ENCODE measurements at places on chromosomes 5 and 9. TPM values are rescaled to one million over a fixed set of nuclear protein-coding genes. Genes with fewer than 3 reads are reported as not detected.

SPINK6 gene
- not detected for total RNA-seq

SMAD5 gene
- total RNA-seq: 14.8 TPM

TAF11L5 gene
- not detected for total RNA-seq

SLC25A48 gene
- not detected for total RNA-seq

GPR151 gene
- not detected for total RNA-seq

SLC46A2 gene
- total RNA-seq: not detected

OTULINL gene
- total RNA-seq: 4.7 TPM

SRP19 gene
- total RNA-seq: 43.4 TPM

PRELID2 gene
- 0.31 TPM for total RNA-seq

FOXD4L6 gene
- not detected for total RNA-seq

LCN9 gene
- total RNA-seq: not detected

PCDHA6 gene
- total RNA-seq: not detected

TAF11L10 gene
- total RNA-seq: not detected

GRCh38 chr5:96017951-96018350, 56.3 kb upstream of the ELL2 start:
- no peaks in the 10 kb centered on the region for H3K4me1 ChIP-seq
- no peaks in the 10 kb centered on the region for H3K27me3 ChIP-seq
- H3K27ac ChIP-seq: no peak overlapping the region
- no peaks in the 10 kb centered on the region for H3K36me3 ChIP-seq
- H3K4me3 ChIP-seq: no peak overlapping the region
- DNase-seq: no peak

- H3K4me1 ChIP-seq: no peaks in the 10 kb centered on the region
- no peak overlapping the region for H3K4me3 ChIP-seq
- H3K27me3 ChIP-seq: no peaks in the 10 kb centered on the region
- H3K27ac ChIP-seq: no peak overlapping the region
These were observed 46.6 kb downstream of the SPATA31D1 start for GRCh38 chr9:82034956-82035731.

GRCh38 chr5:93289942-93290341, 291.1 kb downstream of the NR2F1-AS1 start:
- H3K4me1 ChIP-seq: no peaks in the 10 kb centered on the region
- no peaks in the 10 kb centered on the region for H3K27me3 ChIP-seq
- no peak overlapping the region for H3K27ac ChIP-seq
- no peaks in the 10 kb centered on the region for H3K36me3 ChIP-seq
- no peak for DNase-seq
- H3K4me3 ChIP-seq: no peak overlapping the region

DNA sequence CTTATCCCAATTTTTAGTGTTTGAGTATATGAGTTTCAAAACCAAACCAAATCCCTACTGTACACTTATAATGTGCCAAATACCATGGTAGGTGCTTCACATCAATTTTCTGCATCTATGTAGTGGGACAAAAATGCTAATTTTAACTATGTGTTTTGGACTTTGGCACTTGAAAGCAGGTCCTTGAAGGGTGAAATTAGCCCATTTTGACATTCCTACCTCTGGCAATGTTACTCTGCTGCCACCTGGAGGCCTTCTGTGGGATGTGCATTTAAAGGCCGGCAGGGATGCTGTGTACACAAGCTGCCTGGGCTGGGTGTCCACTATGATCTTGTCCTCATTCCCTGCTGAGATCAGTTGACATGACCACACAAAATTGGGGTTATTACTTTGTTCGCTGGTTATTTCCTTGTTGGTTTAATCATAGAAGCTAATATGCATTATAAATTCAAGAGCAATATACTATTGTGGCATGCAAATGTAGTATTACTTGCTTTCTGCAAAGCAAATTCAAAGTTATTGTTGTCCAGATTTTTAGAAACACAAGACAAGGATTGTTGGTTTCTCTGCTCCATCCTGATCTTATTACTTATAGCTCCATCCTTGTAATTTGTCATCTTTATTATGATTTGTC, 166.8 kb downstream of the ARHGEF28 start:
- H3K4me3 ChIP-seq: no peak overlapping the region
- H3K4me1 ChIP-seq: peaks cover 6% of the 10 kb centered on the region
- H3K27me3 ChIP-seq: no peaks in the 10 kb centered on the region
- H3K36me3 ChIP-seq: no peaks in the 10 kb centered on the region

- DNase-seq: no peak
- H3K27me3 ChIP-seq: no peaks in the 10 kb centered on the region
- no peaks in the 10 kb centered on the region for H3K4me1 ChIP-seq
- no peak overlapping the region for H3K27ac ChIP-seq
- H3K36me3 ChIP-seq: no peaks in the 10 kb centered on the region
These were observed 82.3 kb downstream of the NUDT12 start for GRCh38 chr5:103480246-103480645.

GRCh38 chr5:132979367-132979940, 16.0 kb upstream of the AFF4 start:
- DNase-seq: no peak
- H3K36me3 ChIP-seq: no peaks in the 10 kb centered on the region
- no peaks in the 10 kb centered on the region for H3K27me3 ChIP-seq
- H3K4me3 ChIP-seq: no peak overlapping the region
- no peak overlapping the region for H3K27ac ChIP-seq
- H3K4me1 ChIP-seq: no peaks in the 10 kb centered on the region

DNA sequence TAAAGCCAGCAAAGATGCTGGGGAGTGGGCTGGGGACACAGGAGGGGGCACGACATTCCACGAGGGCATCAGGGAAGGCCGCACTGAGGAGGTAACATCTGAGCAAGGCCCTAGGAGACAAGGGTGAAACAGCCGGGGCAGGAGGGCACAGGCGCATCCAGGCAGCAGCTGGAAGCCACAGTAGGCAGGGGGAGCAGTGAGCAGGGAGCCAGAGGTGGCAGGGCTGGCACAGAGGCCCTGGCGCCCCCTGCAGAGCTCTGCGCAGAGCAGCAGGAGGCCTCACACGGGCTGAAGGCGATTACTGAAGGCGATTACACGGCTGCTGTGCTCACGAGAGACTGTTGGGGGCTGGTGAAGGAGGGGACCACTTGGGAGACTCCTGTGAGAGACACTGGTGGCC, 15.4 kb downstream of the LMAN2 start:
- H3K27ac ChIP-seq: no peak overlapping the region
- H3K36me3 ChIP-seq: peaks cover 19% of the 10 kb centered on the region
- no peak overlapping the region for H3K4me3 ChIP-seq
- no peaks in the 10 kb centered on the region for H3K27me3 ChIP-seq
- no peaks in the 10 kb centered on the region for H3K4me1 ChIP-seq

GRCh38 chr5:170355601-170356098, 33.5 kb downstream of the KCNMB1 start:
- H3K27me3 ChIP-seq: peaks cover 18% of the 10 kb centered on the region
- no peak for DNase-seq
- no peak overlapping the region for H3K27ac ChIP-seq
- H3K4me3 ChIP-seq: no peak overlapping the region
- H3K4me1 ChIP-seq: peaks cover 6% of the 10 kb centered on the region

DNA sequence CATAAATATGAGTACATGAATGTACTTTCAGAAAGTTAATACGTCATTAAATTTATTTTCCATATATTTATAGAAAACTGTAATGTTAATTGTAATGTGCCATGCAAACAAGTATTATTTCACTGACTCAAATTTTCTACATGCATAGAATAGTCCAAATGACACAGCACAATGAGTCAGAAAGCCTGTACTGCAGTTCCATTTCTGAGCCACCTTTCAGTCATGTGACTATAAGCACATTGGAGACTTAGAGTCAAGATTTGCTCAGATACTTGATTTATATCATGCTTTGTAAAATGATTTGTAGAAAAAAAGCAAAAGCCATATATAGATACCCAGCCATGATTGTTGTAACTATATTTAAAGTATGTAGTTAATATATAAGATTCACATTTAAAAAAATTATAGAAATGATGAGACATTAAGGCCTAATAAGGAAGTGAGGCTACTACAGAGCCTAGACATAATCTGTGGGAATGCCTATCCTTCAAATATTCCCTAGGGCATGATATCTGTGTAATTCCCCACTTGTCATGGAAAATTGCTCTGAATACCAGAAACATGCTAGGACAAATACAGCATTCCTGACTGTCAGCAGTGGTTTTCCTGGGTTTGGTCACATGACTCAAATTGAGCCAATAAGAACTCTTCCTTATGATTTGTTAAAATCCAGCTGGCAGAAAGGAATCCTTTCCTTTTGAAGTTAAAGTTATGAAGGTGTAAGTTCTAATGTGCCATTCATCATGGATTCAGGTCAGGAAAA, 50.0 kb downstream of the PTPRD start:
- DNase-seq: no peak
- no peak overlapping the region for H3K27ac ChIP-seq
- H3K36me3 ChIP-seq: no peaks in the 10 kb centered on the region
- no peaks in the 10 kb centered on the region for H3K27me3 ChIP-seq
- no peak overlapping the region for H3K4me3 ChIP-seq
- no peaks in the 10 kb centered on the region for H3K4me1 ChIP-seq

DNA sequence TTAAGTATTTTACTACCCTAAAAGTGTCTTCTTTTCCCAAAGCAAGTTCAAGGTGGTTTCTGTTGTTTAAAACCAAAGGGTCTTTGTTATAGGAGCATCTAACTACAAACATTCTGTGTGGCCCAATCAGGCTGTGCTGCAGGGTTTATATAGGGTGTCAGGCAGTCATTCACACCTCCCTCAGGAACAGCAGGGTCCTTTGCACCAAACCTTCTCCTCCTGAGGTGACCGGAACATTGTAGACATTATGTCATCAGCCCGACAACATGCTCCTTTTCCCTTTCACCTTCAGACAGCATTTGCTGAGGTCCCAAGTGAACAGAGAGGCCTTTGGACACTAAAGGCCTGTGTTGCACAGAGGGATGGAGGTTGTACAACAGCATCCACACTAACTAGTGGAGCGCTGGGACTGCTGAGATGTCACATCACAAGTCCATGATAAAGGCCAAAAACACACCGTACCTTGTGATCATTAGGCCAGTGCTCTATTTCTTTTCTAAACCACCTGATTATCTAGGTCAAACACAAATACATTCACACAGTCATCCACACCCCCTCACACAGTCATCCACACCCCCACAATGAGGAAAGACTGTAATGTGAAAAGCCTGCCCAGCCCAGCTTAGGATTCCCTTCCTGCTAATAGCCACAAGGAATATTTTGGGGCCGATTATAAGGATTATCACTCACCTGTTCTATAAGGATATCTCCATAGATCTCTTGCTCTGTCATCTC, 123.8 kb upstream of the VLDLR start:
- DNase-seq: no peak
- no peaks in the 10 kb centered on the region for H3K27me3 ChIP-seq
- no peak overlapping the region for H3K27ac ChIP-seq
- no peaks in the 10 kb centered on the region for H3K4me1 ChIP-seq

- DNase-seq: peak; percentile 25
- no peak overlapping the region for H3K27ac ChIP-seq
- no peaks in the 10 kb centered on the region for H3K36me3 ChIP-seq
- H3K4me1 ChIP-seq: no peaks in the 10 kb centered on the region
These were observed 17.2 kb upstream of the RGS3 start for GRCh38 chr9:113446323-113446740.

DNA sequence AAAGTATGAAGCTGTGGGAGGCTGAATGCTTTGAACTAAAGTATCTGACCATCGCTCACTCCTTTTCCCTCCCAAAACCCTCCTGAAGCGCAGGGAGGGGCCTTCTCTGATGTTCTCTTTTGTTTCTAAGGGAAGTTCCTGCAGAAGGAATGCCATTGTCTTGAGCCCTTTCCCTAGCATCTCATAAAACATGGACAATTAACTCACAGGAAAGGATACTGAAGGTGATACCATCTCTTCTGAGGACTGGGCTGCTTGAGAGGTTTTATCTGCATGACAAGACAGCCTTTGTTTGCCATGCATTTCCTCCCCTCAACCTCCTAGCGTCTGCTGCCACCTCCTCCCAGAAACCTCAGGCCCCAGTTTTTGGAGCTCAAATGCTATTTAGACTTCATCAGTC, 4.3 kb upstream of the RMND5B start:
- no peaks in the 10 kb centered on the region for H3K27me3 ChIP-seq
- DNase-seq: no peak
- peaks cover 3% of the 10 kb centered on the region for H3K4me1 ChIP-seq
- H3K36me3 ChIP-seq: peaks cover 11% of the 10 kb centered on the region

DNA sequence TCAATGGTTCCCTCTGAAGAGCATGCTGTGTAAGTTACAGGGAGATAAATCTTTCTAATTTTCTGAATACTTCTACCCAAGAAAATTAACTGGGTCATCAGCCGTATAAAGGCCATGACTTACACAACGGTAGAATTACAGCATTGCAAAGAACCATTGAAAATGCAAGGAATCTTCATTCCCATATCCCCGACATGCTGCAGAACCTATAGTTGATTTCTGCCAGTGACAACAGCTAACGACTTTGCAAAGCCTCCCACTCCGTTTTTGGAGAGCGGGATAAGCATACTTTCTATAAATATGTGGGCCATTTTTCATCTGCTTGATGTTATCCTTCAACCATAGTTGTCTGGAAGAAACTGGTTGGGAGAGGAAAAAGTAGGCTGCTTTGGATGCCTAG, 56.2 kb downstream of the PCA3 start:
- no peaks in the 10 kb centered on the region for H3K27me3 ChIP-seq
- H3K4me3 ChIP-seq: no peak overlapping the region
- no peaks in the 10 kb centered on the region for H3K4me1 ChIP-seq
- DNase-seq: no peak
- H3K36me3 ChIP-seq: no peaks in the 10 kb centered on the region
- H3K27ac ChIP-seq: no peak overlapping the region

GRCh38 chr9:113588242-113588810, 124.8 kb downstream of the RGS3 start:
- peaks cover 22% of the 10 kb centered on the region for H3K4me1 ChIP-seq
- no peak overlapping the region for H3K4me3 ChIP-seq
- no peaks in the 10 kb centered on the region for H3K27me3 ChIP-seq
- DNase-seq: no peak
- H3K36me3 ChIP-seq: peaks cover 24% of the 10 kb centered on the region

- H3K4me3 ChIP-seq: no peak overlapping the region
- H3K27me3 ChIP-seq: no peaks in the 10 kb centered on the region
- no peak for DNase-seq
- H3K36me3 ChIP-seq: no peaks in the 10 kb centered on the region
- no peaks in the 10 kb centered on the region for H3K4me1 ChIP-seq
These were observed 201.5 kb downstream of the FRMD3 start for GRCh38 chr9:83336706-83337105.

- H3K4me3 ChIP-seq: no peak within 1 kb of the TSS
- no peak for DNase-seq
- peaks cover 21% of the 10 kb centered on the region for H3K4me1 ChIP-seq
- no peaks in the 10 kb centered on the region for H3K27me3 ChIP-seq
- no peak within 1 kb of the TSS for H3K27ac ChIP-seq
These were observed at the start of gene PCDHGC5 for GRCh38 chr5:141488591-141489561. Gene PCDHGC5 (plus strand): TSS chr5:141489081. CDS start chr5:141489241, 160 bp downstream.

- H3K27ac ChIP-seq: no peak overlapping the region
- no peak for DNase-seq
- H3K4me1 ChIP-seq: no peaks in the 10 kb centered on the region
- no peaks in the 10 kb centered on the region for H3K36me3 ChIP-seq
These were observed 357.9 kb upstream of the CCNH start for GRCh38 chr5:87770601-87771121.

DNA sequence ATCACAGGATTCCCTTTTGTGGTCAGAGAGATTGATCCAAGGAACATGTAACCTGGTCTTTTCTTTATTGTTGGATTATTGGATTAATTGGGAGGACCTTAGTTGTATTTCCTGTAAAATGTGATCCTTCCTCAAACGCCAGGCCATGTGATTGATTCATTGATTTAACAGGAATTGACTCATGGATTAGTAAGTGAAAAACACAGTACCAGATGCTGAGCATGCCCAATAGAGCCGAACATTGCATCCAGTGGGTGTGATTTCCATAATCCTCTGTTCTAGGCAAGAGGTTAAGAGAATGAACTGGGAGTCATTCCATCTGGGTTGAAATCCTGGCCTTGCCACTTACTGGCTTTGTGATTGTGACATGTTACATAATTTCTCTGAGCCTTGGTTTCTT, 522.3 kb downstream of the MAT2B start:
- H3K27ac ChIP-seq: no peak overlapping the region
- no peak for DNase-seq
- no peaks in the 10 kb centered on the region for H3K27me3 ChIP-seq
- no peak overlapping the region for H3K4me3 ChIP-seq
- no peaks in the 10 kb centered on the region for H3K36me3 ChIP-seq
